ENCODE measurements at places on chromosomes 3 and 15.

DNA sequence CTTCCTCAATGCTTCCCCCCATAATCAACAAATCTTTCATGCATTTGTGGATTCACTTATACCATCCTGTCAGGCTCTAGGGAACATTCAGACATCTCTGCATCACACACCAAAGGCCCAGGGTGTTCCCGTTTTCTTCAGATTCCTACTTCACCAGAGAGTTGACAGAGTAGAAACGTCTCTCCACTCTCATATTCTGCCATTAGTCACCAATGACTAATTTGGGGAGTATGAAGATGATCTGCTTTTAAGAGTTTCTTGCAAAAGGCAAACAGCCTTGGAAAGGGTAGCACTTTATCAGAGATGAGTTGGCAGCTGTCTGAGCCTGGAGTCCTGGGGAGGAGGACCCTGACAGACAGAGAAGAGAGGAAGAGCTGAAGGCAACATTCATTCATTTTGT lies 55.8 kb upstream of the DGKG start:
- no peak for DNase-seq

GRCh38 chr3:121748680-121749275 lies 763 bp downstream of the GOLGB1 start:
- peak; percentile 76 for DNase-seq

GRCh38 chr15:35014241-35014640 lies 26.2 kb upstream of the ZNF770 start:
- DNase-seq: no peak

GRCh38 chr3:126558336-126559071 lies at the start of gene C3orf22:
TSS of gene C3orf22 (minus strand) at chr3:126558932. CDS start at chr3:126553390, 5,542 bp downstream.
- no peak for DNase-seq

DNA sequence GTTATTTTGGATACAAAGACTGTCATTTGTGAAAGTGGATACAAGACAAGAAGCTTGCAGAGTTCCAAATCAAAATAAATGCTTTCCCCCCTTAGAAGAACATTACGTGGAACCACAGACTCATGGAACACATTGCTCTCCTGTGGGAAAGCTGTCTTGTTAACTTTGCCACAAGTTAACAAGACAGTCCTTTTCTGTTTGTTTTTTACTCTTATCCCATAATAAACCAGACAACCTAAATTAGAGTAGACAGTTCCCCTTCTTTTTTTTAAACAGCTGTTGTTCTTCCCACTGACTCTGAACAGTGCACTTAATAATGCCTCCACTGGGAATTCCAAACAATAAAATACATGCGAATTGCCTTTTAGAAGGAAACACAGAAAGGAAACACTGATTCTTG lies 255.3 kb upstream of the UBE2E2 start:
- DNase-seq: no peak

DNA sequence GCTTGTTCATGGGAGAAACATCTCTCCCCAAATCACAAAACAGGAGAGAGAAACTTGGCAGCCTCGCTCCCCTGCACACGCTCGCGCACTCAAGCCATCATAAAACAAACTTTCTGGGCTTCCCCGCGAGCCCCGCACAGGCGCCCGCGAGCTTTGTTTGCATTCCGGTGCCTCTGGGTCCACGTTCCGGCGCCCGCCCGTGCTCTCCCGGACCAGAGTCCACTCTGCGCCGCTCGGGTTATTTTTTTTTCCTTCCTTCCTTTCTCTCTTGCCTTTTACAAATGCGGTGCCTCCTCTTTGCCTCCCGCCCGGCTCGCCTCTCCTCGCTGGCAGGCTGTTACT lies 363 bp downstream of the MAGI1 start:
- no peak for DNase-seq

- DNase-seq: no peak
Measured at GRCh38 chr3:195718477-195718984, 2.2 kb upstream of the MUC20 start.

DNA sequence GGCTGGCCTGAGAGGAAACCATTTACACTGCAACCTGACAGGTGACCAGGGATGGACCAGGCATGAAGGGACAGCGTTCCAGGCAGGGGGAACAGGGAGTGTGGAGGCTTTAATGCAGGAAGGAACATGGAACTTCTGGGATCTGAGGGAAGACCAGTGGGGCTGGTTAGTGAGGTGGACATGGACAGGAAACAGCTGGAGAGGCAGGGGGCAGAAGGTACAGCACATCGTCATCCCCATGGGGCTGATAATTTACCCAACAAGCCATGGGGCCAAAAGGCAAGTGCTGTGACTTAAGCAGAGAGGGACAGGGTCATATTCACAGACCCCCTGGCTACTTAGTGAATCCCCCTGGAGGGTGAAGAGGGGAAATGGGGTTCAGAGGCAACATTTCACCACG lies 77.0 kb upstream of the LARS2 start:
- DNase-seq: no peak

GRCh38 chr3:167653155-167653554 lies 587 bp downstream of the WDR49 start:
- DNase-seq: no peak

- DNase-seq: no peak
Measured at GRCh38 chr3:110459021-110459420, 612.6 kb upstream of the NECTIN3 start.

DNA sequence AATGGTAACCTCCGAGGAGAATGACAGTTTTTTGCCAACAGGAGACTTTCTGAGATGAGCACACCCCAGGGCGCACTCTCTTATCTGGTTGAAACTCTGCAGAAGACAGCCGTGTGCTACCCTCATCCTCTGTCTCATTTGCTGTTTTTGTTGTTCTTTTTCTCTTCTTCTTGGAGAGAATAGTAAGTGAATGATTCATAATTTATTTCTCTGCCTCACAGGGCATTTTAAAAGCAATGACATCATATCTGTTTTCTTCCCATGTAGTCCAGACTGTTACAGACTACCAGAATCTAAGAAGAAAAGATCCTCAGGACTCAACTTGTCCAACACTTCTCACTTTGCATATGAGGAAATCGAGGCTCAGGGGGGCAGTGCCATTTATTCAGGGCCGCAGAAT lies 771.1 kb upstream of the GRM7 start:
- no peak for DNase-seq

DNA sequence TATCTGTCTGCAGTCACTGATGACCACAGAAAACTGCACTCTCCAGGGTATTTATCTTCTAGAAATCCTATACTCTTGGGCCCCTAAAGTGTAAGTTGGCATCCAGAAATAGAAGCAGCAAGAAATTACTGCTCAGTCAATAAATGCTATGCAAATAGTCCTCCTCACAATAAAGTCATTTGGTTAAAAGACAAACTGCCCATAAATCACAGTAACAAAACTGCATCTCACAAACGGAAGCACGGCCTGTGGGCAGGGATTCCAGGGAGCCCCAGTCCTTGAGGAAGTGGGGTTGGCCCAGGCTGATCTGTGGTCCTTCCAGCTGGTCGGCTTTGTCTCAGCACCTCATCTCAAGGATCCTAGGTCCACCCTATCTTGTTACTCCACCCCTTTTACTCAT lies 29.7 kb upstream of the SPATA12 start:
- DNase-seq: no peak

DNA sequence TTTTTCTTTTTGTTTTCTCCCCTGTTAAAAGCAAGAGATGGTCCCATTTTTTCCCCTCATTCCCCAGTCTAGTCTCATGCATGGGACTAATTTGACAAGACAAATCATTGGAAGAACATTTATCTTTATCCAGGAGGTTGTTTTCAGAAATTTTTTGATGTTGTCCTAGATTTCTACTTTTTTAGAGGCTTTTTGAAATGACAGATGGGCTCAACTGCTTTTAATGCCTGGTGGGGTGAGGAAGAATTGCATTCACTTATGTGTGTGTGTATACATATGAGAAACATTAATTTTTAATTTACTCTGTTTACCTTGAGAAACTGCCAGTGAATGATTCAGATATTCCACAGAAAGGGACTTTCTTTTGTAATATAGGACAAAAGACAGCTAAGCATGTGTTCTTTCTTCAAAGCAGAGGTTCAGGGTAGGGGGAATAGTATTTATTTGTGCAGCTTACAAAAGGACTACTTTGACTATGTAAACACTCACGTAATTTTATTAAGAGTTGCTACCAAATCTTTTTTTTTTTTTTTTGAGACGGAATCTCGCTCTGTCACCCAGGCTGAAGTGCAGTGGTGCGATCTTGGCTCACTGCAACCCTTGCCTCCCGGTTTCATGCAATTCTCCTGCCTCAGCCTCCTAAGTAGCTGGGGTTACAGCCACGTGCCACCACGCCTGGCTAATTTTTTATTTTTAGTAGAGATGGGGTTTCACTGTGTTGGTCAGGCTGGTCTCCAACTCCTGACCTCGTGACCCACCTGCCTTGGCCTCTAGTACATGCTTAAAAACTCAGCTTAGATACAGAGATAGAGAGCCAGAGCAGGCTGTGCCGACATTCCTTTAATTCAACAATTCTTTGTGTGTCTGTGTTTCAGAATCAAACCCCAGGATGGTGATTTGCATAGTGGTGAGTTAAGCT lies 130.1 kb upstream of the RARB start:
- peak; percentile 42 for DNase-seq

DNA sequence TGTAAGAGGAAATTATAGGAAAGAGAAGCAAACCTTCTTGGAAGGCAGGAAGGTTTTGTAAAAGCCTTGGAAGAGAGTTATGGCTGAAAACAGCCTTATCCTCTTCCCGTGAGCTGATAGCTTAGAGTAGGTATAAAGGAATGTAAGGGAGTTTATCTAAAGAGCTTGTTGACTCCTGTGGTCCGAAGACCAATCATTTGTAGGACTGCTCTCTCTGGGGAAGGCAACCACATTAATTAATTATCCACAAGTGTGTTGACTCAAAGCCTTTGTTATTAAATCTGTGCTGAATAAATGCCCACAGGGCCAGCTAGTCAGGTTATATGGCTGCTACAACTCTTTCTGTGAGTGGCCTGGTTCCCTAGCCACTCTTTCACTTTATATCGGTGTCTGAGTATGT lies 452.1 kb upstream of the RASGRP1 start:
- no peak for DNase-seq

- no peak for DNase-seq
Measured at GRCh38 chr15:40259021-40259420, 20.2 kb downstream of the PAK6 start.

GRCh38 chr3:9352917-9353752 lies 9.7 kb upstream of the THUMPD3 start:
- peak; percentile 58 for DNase-seq

DNA sequence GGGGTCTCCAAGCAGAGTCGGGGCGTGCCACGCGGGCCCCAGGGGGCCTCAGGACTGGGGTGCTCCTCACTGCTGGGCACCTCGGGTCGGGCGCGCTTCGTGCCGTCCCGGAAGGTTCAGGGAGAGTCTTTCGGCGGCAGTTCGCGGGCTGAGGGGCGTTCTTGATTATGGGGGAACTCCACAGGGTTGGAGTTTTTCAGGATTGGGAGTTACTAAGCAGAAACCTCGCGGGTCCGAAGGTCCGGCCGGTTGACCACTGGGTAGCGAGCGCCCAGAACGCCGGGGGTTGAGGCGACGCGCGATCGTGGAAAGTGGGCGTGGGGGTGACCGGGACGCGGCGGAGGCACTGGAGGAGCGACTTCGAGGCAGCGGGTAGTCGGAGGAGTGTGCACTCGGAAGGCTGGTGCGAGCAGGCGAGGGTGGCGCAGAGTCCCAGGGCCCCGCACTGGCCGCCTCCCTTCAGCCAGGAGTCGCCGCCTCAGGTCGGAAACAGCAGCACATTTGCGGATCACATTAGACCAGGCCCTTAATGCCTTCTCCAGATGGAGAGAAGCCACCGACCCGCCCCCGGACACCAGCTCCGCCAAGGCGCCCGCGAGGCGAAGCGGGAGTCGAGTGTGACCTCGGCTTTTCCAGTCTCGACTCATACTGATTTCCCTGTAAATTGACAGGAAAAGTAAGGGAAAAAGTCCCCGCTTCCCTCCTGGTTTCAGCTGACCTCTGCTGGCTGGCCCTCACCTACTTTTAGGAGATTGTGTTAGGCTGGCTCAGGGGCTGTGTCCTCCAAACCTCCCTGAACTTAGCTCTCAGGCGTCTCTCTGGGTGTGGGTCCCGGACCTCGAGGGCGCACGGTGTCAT lies 685 bp downstream of the ADAMTSL3 start:
- DNase-seq: no peak

GRCh38 chr3:125622381-125622791 lies 27.1 kb upstream of the OSBPL11 start:
- DNase-seq: no peak

GRCh38 chr3:195032106-195032759 lies 238.7 kb downstream of the XXYLT1 start:
- no peak for DNase-seq

DNA sequence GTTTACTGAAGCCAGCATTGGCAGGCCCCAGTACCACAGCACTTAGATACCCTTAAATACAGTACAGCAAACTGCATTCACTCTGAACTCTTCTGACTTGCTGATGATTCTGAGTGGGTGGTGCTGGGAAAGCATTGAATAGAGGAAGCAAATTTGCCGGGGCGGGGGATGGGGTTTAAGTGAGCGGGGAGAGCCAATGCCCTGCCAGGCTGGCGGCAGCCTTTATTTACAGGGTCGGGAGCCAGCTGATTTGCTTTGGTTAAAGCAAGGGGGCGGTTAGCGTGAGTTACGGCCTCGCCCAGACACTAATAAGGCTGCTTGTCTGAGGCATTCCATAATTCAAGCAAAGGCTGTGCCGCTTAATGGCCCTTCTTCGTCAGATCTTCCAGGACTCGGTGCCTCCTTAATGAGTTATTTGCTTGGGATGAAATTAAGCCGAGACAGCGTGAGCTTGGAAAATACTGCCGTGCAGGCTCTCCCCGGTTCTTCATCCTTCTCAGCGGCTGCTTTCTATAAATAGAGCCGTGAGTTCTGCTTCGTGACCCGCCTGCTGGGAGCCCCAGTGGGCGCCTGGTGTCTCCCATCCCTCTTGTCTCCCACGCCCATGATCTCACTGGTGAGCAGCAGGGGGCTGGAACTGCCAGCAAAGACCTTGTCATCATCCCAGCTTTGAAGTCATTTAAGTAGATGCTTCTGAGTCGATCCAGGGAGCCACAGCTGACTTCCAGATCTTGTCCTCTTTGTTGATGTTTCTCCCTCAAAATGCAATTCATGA lies 25.8 kb downstream of the SPSB4 start:
- DNase-seq: no peak

DNA sequence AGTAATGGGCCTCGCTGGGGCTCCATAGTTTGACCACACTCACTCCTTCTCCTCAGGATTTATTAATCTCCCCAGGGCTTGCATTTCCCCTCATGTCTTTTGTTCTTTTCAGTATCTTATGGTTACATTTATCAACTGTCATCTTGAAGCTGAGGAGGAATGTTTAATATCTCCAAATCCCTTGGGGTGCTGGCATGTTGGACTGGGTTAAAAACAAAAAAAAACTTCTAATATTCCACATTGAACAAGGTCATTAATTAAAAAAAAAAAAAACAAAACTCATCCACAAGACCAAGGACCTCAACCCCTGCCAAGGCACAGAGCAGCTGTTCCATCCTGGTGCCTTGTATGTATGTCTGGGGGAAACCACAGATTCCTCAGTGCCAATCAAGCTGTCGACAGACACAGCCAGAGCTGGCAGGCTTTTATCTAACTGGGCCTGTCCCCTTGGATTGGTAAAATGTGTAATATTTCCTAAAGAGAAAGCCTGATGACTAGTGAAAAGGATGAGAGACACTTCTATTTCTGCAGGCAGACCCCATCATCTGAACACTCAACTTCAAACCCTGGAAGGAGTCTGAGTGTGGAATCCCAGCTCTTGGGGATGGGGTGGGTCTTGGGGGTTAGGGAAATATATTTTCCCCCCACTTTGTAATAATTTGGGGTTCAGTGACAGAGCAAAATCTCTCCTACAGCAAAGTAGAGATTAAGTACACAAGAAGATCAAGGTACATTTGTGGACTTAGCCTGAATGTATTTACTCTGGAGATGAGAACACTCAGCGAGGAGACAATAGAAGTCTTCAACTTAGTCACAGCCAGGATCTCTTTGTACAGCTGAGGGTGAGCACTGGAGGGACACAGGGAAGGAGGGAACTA lies 69.1 kb downstream of the TTC23 start:
- DNase-seq: no peak

All from GM12865 (cell line).